ENCODE measurements at places on chromosomes 4 and X.

GRCh38 chr4:171186700-171187099 lies 626.5 kb upstream of the GALNTL6 start:
- DNase-seq, result no peak

- DNase-seq, result no peak
These were observed 107.1 kb upstream of the ATP6AP2 start for GRCh38 chrX:40473460-40474204.

DNA sequence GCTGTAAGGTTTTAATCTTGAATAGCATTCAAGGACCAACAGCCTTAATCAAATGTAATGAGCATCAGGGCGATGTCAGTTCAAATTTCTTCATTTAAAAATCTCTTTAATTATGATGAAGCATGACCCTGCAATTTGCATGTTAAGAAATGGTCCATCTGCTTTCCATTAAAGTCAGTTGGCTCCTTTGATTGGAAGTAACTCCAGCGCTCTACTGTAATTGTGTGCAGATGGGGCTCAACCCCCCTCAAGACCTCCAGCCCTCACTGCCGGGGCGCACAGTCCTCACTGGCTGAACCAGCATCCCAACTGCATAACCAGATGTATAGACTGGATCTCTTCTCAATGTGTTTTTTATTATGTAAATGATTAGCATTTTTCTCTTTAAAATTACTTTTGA lies 126.9 kb downstream of the VCX3B start:
- DNase-seq, result no peak

GRCh38 chr4:71266090-71266794 lies 72.6 kb upstream of the SLC4A4 start:
- DNase-seq, result no peak

DNA sequence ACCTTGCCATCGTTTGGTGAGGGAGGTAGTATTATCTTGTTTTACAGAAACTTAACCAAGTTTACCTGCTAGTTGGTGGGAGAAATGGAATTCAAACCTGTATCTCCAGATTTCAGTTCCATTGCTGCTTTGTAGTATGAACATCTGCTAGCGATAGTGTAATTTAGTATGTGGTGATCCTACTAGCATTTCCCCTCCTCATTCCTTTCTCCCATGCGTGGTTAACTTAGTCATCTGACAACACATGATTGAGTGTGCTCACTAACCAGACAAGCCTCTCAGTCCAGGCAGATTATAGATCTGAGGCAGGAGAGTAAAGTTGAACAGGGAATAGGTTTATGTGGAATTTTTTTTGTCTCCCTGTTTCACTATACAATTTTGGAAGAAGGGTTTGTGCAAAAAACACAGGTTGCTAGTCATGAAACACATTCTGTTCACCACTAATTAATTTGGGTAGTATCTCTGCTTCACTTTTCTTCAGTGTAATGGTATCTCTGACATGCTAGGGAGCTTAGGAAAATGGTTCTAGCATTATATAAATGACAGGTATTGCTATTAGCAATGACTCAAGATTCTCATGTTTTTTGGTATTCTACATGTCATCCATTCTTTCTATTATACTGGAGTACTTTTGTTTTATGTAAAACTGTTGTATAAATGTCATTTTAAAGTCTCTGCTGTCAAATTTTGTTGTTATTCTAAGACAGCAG lies 21.7 kb downstream of the RBPJ start:
- DNase-seq, result no peak

DNA sequence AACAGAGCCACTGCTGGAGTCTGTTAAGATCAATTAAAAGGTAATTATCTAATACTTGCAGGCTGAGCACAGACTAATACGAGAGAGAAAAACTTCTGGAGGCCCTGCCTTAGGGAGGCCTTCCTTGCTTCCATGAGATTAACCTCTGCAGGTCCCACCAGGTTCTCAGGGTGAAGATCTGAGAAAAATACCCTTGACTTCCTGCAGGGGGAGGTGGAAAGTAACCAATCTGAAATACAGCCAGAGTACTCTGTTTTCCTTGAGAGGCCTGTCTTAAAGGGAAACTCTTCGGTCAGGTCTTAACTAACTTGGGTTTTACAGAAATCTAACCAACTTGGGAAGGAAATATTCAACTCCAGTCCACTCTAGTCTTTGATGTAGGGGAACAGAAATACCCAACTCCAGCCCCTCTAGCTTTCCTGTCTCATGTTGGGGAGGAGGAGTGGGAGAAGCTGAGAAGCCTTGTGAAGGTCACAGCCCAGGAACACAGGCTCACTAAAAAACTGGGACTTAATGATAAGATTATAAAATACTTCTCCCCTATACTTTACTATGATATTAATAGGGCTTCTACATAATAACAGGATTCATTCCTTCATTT lies 77.1 kb downstream of the TBCK start:
- no peak for DNase-seq

DNA sequence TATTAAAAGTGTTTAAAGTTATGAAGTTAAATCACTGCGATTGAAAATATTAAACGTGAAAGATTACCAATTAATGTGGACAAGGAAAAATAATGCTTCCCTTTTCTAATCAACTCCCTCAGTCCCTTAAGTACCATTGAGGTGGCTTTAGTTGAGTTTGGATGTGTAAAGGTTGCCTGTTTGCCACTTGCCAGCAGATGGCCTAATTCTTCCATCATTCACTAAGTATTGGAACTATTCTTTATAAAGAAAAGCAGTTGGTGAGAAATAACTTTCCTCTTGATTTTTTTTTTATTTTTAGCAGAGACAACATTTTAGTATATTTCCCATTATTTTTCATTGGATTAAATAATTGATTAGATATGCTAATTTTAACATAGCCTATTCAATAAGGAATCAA lies 295.9 kb upstream of the TACR3 start:
- DNase-seq, result no peak

GRCh38 chrX:143934542-143934941 lies 50.7 kb downstream of the UBE2NL start:
- no peak for DNase-seq

- no peak for DNase-seq
These were observed 818.4 kb upstream of the GRID2 start for GRCh38 chr4:91485415-91485814.

- DNase-seq, result no peak
These were observed 18.6 kb upstream of the RAP1GDS1 start for GRCh38 chr4:98242538-98242937.

DNA sequence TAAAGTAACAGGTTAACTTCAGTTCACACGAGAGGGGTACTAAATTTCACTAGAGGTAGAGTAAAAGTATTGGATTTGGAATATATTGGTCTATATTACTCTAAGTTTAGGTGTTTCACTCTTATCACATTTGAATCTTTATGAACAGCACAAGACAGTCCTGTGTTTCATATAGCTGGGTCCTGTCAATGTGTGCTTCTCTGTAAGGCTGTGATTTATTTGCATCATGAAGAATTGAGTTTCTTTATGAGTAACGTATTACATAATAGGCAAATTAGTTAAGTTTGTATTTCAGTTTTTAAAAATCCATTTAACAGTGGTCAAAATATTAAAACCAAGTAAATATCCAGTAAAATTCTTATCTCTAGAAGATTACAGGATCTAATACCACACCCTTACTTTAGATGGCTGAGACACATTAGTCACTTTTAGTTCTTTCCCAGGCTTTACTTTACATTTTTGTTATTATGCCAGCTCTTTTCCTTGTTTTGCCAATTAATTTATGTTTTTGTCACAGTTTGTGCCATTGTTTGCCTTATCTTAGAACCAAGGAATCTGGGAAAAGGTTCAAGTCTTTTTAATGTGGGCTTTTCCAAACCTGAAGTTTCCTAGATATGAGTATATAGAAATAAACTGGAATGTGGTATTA lies 32.1 kb downstream of the NUDT6 start:
- DNase-seq, result no peak

- DNase-seq, result peak; percentile 77
These were observed 20.0 kb downstream of the CFAP97 start for GRCh38 chr4:185183622-185184281.

- DNase-seq, result no peak
These were observed 6.3 kb downstream of the RUFY3 start for GRCh38 chr4:70728091-70728490.

DNA sequence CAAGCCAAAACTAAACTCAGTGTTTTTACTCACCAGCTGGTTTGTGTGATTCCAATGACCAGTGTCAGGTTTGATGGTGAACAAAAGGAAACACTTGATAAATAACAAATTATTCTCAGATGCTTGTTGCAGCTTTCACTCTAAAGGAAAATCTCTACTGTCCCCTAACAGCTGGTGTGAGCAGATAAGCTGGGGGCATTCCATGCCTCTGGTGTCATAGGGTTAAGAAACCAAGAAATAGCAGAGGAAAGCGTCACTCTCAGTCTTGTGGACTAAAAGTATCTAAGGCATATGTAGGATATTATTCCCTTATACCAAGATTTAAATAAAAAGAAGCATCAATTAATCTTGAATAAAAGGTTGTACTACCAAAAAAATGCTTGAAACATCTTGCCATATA lies 24.3 kb downstream of the TRPC5 start:
- no peak for DNase-seq

GRCh38 chrX:10177004-10177396 lies 20.2 kb downstream of the CLCN4 start:
- no peak for DNase-seq

DNA sequence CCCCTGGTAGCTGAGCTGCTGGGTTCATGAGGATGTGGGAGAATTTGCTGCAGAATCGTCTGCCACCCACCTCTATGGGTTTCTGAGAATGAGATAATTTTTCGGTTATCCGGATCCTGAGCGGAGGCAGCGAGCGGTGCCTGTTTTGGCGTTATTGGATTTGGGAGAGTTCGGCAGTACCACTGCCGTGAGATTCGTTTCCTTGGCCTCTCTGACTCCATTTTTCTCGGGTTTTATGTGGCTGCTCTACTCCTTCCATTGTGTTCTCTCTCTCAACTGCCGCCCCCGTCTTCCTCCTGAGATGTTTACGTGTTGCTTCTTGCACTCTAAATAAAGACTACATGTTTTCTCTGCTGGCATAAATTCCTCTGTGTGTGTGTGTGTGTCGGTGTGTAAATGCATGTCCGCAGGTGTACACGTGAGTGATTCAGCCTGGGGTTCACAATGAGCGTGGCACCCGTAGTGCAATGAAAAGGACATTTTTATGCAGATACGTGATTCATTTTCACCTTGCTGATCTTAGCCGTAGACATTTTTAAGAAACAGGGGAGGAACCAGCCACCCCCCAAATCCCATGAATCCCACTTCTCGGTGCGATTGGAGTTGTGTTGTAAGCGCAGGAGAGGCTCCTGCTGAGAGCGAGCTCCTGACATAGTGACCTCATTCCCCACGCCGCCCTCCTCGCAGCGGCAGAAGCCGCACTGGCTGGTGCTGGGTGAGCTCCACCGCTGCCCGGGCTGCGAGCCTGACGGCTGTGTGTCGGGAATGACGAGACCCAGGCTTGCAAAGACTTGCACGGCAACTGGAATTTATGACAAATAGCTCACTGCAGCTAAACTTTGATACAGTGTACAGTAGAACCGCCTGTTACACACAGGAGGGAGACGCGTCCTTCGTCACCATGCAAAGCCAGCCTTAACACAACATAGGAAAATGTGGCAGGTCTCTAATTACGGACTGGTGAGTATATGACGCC lies 82.2 kb downstream of the STOX2 start:
- DNase-seq, result no peak

DNA sequence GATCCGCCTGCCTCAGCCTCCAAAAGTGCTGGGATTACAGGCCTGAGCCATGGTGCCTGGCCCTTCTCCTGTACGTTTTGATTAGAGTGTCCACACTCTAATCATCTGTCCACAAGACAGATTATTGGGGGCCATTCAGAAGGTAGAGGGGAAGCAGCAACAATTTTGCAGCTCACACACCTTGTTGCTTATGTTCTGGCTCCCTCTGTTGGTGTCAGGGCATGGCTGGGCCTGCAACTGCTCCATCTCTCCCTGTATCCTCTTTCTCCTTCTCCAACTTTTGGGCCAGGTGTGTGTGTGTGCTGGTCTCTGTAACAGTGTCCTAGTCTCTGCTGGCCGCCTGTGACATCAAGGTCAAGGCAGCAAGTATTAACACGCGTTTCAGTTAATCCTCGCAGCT lies 125.5 kb upstream of the MBNL3 start:
- DNase-seq, result no peak
